ENCODE measurements at places on chromosomes 6 and 20.

DNA sequence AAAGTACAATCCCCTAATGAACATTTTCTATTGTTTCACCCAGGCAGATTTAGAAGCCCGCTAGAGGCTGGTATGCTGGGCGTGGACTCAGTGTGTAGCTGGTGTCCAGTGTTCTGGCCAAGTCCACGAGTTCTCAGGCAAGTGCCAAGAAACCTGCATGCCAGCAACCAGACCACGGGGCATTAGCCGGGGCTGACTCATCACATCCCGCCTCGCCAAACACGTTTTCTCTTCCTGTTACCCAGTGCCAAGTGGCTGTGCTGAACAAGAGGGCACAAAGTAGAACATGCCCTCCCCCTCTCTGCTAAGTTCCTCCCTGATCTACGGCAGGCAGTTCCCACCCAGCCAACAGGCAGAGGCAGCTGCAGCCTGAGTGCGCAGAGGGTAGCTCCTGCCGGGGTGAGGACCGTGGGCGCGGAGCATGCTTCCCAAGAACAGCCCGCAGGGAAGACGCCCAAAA, 29.6 kb downstream of the RAMACL start:
- no peak for DNase-seq

- no peak for DNase-seq
Observed at GRCh38 chr6:107534571-107535141, 44.7 kb downstream of the SOBP start.

DNA sequence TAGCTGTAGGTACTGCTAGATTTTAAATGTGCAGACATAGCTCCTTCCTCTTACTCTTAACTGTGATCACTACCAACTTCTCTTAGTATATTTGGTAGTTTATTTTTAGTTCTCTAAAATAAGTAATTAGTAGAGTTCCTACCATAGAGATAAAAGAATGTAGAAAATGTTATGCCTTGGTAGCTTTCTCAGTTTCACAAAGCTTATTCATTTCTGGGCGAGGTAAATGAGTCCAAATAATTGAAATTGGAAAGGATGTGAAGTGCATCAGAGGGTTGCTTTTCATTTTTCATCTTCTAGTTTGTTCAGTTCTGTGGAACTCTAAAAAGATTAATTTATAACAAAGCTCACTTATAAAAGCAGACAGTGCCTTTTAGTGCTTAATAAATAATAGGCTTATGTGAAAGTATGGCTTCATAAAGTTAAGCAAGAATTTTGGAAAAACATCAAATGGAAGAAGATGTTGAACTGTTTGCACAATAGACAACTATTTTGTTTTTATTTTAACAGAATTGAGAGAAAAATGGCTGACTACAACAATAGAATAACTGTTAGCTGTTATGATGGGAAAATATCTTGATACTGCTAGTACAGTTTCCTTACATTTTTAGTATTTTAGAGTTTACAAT, 303.7 kb downstream of the UTRN start:
- no peak for DNase-seq

DNA sequence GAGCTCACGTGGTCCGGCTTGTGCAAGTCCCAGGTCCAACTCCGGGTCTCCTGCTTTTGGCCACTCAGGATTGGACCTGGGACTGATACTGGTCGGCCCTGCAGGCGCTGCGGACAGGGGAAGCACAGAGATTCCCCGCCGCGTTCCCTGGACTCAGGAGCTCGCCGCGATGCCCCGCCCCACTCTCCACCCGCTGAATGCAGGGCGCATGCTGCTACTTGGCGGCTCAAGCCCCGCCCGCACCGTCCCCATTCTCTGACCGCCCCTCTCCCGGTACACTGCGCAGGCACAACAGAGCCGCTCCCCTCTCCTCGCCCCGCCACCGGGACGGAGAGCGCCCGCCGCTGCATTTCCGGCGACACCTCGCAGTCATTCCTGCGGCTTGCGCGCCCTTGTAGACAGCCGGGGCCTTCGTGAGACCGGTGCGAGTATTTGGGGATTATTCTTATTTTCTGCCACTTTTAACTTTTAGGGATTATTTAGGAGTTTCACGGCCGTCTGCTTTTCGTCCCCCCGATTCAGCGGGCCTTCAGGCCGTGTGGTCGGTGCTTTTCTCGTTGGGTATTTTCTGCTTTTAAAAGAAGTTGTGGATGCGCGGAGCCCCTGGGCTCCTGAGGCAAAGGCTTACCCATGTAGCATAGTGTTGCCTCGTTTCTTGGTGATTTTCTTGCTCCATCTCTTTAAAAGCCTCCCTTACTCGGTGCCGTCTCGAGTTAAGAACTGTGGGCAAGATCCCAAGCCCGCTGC, at the start of gene TMEM14C:
TSS of gene TMEM14C (plus strand) at position 251 of the 747 bp plus-strand sequence. CDS start 1,544 bp downstream, outside the sequence.
- DNase-seq: peak; percentile 65

DNA sequence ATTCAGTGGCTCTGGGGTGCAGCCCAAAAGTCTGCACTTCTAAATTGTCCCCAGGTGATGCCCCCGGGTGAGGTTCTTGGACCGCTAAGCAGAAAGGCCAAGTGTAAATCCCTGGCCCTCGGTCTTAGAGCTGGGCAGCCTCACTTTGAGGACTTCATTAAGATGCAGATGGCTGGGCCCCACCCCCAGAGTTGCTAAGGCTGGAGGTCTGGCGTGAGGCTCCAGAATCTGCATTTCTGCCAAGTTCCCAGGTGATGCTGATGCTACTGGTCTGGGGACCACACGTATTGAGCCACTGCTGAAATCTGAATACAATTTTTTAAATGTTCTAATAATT, 735 bp upstream of the SLC23A2 start:
- DNase-seq: no peak

- DNase-seq: no peak
Observed at GRCh38 chr6:37882724-37883413, 63.3 kb downstream of the ZFAND3 start.

DNA sequence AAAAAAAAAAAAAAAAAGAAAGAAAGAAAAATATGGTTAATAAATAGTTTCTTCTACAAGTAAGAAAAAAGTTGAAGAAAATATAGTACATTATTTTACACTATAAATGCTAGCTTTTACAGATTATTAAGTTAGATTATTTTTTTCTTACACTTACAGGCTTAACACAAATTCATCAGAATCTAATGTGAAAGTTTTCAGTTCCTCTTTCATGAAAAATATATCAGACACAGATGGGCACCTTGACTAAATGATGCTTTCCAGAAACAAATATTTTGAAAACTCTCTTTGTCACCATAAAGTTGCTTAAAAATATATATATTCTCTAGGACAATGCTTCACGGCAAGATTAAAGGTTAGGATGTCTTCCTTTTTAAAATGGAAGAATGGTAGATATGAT, 321.8 kb upstream of the HSF2 start:
- DNase-seq: no peak

GRCh38 chr6:22036275-22036674, 260.6 kb downstream of the PRL start:
- DNase-seq: no peak

- no peak for DNase-seq
Observed at GRCh38 chr6:25476126-25476525, 175.9 kb upstream of the SCGN start.

Data from activated T-cell treated with anti-CD3 and anti-CD28 coated beads for 1 hour (primary cell).